Stimulated activated CD4-positive, alpha-beta T cell treated with anti-CD3 and anti-CD28 coated beads, Interleukin-1b, Interleukin-23, amount 100 ng/mL, for 24 hours (primary cell): ENCODE measurements at places on chromosomes 5 and 9.

DNA sequence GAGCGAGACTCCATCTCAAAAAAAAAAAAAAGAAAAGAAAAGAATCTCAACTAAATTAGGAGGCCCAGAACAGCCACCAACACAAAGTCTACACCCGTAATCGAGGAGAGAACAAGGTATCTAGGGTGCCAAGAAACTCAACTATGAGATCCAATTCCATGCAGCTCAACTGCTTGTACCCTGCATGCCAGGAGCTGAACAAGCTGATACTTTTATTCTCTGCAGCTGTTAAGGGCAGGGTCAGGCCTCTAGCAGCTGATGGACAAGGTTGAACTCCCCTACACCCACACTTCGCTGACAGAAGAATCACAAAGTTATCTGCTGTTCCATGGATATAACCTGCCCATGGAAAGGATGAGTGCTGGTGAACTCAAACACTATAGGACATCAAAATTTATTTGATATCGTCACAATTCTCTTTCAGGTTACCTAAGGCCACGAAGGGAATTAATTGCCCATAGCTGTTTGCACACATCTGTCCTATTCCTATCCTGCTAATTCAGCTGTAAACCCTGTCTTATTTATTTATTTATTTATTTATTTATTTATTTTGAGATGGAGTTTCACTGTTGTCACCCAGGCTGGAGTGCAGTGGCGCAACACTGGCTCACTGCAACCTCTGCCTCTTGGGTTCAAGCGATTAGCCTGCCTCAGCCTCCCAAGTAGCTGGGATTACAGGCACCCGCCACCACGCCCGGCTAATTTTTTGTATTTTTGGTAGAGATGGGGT, 20.7 kb downstream of the UBAP2 start:
- no peak for DNase-seq

GRCh38 chr5:33306758-33307157, 134.0 kb upstream of the TARS1 start:
- DNase-seq = no peak

GRCh38 chr9:38619556-38620447, 594 bp downstream of the ANKRD18A start:
- DNase-seq = no peak

DNA sequence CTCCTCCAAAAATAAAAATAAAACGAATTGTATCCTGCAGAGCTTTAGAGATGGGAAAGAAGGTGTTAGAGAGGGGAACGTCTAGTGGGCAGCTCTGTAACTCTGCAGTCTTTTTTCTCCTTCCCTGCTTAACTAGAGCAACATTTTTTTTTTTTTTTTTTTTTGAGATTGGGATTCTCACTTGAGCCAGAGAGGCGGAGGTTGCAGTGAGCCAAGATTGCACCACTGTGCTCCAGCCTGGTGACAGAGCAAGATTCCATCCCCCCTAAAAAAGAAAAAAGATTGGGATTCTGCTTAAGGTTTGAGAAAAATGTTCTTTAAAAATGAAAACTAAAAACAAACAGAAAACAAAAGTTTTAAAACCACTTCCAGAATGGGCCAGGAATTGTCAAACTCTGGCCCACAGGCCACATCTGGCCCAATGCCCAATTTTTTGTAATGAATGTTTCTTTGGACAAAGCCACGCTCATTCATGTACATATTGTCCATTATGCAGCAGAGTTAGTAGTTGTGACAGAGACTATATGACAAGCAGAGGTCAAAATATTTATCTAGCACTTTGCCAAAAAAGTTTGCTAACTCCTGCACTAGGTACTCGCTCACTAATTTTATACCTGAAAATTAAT, 98.5 kb downstream of the ZCCHC7 start:
- no peak for DNase-seq

DNA sequence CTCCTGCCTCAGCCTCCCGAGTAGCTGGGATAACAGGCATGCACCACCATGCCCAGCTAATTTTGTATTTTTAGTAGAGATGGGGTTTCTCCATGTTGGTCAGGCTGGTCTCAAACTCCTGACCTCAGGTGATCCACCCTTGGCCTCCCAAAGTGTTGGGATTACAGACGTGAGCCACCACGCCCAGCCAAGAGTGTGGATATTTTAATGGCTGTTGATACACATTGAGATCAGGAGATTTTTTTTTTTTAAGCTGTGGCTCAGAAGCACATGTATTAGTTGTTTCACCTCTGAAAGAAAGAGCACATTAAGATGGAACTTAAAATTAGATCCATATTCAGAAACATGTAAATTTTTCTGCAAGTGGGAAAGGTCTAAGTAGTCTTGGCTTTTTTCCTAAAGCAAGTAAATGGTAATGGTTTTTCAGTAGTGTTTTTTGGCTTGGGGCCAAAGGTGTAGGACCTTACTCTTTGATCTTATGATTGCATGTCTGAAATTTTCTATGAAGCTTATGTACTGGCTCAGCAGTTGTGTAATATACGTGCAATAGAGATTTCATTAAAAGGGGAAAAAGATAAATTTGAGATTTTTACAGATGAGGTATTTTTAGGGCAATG, 9.9 kb downstream of the RBM27 start:
- no peak for DNase-seq

DNA sequence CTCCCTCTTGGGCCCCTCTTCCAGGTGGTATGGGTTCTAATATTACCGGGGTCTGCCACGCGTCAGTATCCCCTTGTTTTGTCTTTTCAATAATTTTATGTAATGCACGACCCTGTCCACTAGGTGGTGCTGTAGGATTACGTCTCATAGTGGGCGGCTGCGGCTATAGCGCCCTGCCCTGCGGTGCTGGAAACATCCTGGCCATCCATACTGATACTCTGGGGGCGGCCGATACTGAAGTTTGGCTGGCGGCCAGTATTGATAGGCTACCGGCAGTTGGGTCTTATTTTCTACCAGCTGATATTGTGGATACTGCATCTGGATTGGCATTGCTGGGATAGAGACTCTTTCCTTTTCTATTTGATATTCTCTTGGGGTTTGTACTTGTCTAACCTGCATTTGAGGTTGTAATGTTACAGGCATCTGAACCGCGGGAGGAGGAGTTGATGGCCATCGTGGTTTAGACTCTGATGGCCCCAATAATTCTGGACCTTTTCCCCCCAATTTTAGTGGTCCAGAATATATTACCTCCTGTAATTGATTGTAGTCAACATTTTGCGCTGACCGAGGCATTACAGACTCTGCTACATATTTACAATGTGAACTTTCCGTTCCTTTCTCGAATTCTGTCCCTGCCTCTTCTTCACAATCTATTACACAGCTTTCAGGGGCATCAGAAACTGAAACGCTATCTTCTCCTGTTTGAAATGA, 3.3 kb upstream of the TMEM141 start:
- peak; percentile 46 for DNase-seq

- DNase-seq = peak; percentile 76
Observed at GRCh38 chr9:126704892-126705766, 91.4 kb downstream of the LMX1B start.

GRCh38 chr5:150006318-150006717, 5.8 kb downstream of the HMGXB3 start:
- no peak for DNase-seq

- DNase-seq = no peak
Observed at GRCh38 chr5:172411484-172412072, 42.7 kb downstream of the SH3PXD2B start.

GRCh38 chr5:318341-318897, 3.1 kb upstream of the AHRR start:
- no peak for DNase-seq

DNA sequence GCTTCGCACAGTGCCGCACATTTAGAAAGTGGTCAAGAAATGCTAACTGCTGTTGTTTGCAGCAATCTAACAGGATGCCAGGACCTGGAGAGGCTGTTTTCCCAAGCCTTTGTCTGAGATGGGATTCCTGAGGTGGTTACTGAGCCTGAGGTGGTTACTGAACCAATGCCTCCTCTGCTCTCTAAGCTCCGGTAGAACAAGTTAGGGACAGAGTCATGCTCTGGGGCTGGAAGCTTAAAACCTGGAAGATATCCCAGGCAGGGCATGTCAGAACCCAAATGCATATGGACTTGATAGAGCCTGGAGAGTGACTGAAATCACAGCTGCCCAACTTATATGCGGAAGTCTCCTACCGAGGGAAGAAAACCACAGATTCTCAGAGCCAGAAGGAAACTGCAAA, 46.5 kb upstream of the FAT2 start:
- DNase-seq = no peak

- no peak for DNase-seq
Observed at GRCh38 chr9:6328103-6328502, at the start of gene TPD52L3. TPD52L3 (plus strand) TSS chr9:6328375; CDS start chr9:6328596, 221 bp downstream.

DNA sequence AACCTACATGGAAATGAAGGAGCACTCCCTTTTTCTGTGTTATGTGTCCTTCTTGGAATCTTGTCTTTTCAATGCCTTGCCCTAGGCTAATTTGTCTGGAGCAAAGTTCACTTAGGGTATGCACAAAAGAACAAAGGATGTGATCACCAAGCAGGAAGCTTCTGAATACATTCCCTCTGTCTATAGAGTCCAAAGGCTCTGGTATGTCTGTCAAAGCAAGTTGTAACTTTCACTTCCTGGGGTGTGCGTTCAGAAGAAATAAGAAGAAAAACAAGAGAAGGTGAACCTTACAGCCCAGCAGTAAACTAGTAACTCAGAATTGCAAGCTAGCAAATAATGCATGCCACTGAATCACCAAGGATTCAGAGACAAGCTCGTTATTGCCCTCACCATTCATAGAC, 31.7 kb upstream of the CDH6 start:
- no peak for DNase-seq

DNA sequence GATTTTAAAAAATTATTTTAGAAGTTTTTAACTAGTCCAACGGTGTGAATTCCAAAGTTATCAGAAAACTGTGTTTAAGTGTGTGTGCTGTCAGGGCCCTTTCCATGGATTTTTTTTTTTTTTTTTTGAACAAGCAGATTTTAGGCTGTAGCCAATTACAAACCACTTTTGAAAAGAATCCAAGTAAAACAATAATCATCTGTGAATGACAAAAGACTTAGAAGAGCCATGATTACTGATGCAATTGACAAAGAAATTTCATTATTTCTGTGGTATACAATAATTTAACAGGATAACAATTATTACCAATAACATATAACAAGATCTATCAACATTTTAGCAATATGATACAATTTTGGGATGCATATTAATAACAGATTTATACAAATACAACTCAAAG, 16.2 kb upstream of the PAIP1 start:
- no peak for DNase-seq

DNA sequence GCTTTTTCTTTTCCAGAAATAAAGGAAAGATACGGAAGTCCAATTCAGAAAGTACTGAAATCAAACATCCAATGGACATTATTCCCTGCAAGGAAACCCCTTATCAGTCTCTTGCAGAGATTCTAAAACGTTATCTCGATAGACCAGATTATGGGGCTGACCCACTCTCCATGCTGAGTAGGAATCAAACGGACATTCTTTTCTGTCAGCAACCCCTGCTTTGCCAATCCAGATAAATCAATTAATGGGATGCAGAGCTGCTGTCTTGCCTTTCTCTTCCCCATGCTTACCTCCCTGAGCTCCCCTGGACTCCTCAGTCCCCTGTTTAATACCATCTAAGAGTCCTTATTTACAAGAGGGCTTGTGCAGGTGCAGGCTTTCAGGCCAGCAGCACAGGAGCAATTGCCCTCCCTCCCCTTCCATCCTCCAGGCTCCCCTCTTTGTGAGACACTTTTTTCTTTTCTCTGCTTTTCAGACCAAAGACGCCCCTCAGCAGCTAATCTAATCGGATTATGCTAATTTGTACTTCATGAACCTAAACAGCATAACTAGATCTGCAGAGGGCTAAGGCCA, 14.2 kb downstream of the TAL2 start:
- no peak for DNase-seq

- DNase-seq = no peak
Observed at GRCh38 chr5:133870661-133871060, 97.8 kb downstream of the C5orf15 start.

DNA sequence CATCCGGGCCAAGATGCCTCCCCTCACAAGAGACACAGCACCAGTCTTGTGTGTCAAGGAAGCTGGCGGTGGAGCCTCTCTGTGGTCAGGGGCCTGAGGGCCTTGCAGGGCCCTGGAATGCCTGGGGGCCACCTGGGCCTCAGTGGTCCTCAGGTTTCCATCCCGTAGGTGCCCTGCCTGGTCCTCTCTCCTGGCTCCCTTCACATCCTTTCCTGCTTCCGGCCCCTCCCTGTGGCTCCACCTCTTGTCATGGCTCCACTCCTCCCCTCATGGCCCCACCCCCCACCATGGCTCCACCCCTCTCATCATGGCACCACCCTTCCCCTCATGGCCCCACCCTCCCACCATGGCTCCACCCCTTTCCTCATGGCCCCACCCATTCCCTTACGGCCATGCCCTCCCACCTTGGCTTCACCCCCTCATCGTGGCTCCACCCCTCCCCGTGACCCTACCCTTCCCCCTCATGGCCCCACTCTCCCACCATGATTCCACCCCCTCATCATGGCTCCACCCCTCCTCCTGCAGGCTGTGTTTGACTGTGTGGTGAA, 175.8 kb downstream of the CACNA1B start:
- no peak for DNase-seq

- DNase-seq = peak; percentile 10
Observed at GRCh38 chr9:101566904-101567724, 27.7 kb downstream of the PPP3R2 start.

DNA sequence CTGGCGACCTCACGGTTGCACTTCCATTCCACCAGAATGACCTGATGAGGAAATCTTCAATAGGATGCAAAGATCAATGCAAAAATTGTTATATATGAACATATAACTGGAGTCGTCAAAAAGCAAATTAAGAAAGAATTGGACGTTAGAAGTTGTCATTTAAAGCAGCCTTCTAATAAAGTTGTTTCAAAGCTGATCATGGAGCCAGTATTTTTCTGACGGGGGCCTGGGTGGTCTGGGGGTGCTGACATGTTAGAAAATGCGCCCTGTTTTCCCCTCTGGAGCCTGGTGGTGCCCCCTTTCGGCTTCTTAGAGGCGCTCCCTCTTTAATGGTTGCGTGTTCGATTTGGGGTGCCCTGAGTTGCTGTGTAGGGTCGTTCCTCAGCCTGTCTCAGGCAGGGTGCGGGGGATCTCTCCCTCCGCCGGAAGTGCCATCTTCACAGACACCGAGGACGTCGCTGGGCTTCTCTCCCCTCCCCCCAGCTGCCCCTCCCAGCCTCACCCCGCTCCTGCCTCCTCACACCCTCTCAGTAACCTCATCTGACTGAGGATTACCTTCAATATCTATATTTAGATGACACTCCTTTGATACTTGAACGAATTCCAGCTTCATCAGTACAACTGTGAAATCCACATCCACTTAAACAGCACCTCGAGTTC, 18.3 kb downstream of the PTGES2 start:
- DNase-seq = no peak
